Activated CD8-positive, alpha-beta T cell treated with anti-CD3 and anti-CD28 coated beads, Interleukin-2, amount 10 ng/mL, durations not matched to agents 7 days and 5 days (primary cell): ENCODE measurements at places on chromosomes 1 and 21. TPM values are rescaled to one million over a fixed set of nuclear protein-coding genes. Genes with fewer than 3 reads are reported as not detected.
A peak's percentile ranks its signal among the peaks of the same experiment; 100 is the strongest.

- H3K4me3 ChIP-seq, result peak overlapping the region; percentile 95
- peaks cover 26% of the 10 kb centered on the region for H3K4me1 ChIP-seq
- H3K27me3 ChIP-seq, result no peaks in the 10 kb centered on the region
- peaks cover 30% of the 10 kb centered on the region for H3K36me3 ChIP-seq
- DNase-seq, result peak; percentile 59
- H3K27ac ChIP-seq, result peak overlapping the region; percentile 90
These were observed 376 bp downstream of the SF3A3 start for GRCh38 chr1:37989361-37989930.

DNA sequence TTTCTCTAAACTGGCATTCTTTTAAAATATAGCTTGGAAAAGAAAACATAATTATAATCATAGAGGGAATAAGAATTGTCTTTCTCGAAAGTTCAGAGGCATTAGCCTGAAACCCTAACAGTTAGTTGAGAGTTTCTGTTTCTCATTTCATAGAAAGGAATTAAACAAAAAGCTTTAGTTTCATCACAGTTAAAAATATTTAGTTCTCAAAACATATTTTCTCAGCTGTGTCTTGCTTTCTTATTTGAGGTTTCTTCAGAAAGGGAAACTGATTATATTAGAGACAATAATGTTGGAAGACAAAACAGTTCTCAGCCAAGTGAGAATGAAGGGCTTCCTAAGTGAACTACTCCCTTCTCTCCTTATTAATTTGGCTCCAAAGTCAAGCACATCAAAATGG lies 75.4 kb upstream of the C1orf105 start:
- H3K27me3 ChIP-seq, result no peaks in the 10 kb centered on the region
- H3K4me1 ChIP-seq, result peaks cover 18% of the 10 kb centered on the region
- DNase-seq, result no peak

The CENPF gene
- total RNA-seq, result 180 TPM

GRCh38 chr21:43882952-43883545 lies 18.0 kb downstream of the AGPAT3 start:
- no peak overlapping the region for H3K4me3 ChIP-seq
- no peaks in the 10 kb centered on the region for H3K27me3 ChIP-seq
- H3K4me1 ChIP-seq, result peaks cover 55% of the 10 kb centered on the region
- no peak for DNase-seq
- no peak overlapping the region for H3K27ac ChIP-seq

DNA sequence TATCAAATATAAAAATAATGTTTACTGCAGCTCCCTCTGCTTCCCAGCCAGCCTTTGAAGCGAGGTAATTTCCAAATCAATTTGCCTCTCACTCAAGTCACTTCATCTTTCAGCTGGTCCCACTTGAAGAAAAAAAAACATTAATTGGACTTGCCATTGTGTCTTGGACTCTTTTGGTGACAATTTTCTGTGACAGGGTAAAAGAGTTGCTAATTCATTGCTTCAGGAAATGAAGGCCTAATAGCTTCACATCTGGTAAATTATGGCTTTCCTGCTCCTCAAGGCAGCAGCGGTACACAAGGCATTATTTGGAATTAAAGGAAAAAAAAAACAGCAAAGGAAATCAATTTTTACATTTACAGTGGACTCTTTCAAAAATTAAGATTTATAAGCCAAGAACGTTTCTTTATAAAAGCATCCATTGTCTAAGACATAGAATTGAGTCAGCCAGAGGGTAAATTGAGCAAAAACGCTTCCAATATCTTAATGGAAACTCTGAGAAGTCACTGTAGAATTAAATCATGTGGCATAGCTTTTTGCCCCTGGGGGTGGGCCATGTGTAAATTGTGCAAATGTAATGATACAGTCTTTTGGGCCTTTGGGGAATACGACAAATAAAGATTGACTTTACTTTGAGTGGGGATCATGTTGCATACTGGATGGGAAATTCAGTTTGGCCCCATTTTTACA lies 102.5 kb downstream of the LYPLAL1 start:
- H3K4me1 ChIP-seq, result no peaks in the 10 kb centered on the region
- H3K27ac ChIP-seq, result no peak overlapping the region
- no peak overlapping the region for H3K4me3 ChIP-seq

DNA sequence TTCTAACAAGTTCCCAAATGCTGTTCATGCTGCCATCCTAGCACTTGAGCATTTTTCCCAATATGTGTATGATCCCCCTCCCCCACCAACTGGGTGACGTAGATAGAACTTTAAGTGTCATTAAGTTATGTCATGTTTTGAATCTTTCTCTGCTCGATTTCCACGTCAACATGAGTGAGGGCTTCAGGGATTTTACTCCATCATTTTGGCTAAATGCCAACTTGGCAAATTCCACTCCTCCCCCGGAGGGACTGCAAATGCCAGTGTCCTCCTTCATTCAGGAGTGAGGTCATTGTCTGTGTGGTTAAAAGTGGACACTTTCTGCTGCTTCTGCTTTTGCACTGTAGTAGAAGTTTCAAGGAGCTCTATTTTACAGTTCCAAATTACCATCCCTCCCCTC lies 201.7 kb downstream of the FGGY start:
- H3K27me3 ChIP-seq, result no peaks in the 10 kb centered on the region
- peak; percentile 4 for DNase-seq
- H3K4me1 ChIP-seq, result peaks cover 8% of the 10 kb centered on the region
- H3K4me3 ChIP-seq, result no peak overlapping the region

The CD1B gene
- not detected for total RNA-seq

The NUP210L gene
- total RNA-seq, result 0.13 TPM

The SLFNL1 gene
- total RNA-seq, result 0.29 TPM

- no peak for DNase-seq
- no peak overlapping the region for H3K27ac ChIP-seq
- no peak overlapping the region for H3K4me3 ChIP-seq
- H3K4me1 ChIP-seq, result no peaks in the 10 kb centered on the region
- H3K27me3 ChIP-seq, result peaks cover 9% of the 10 kb centered on the region
These were observed 228.5 kb downstream of the RHOU start for GRCh38 chr1:228963795-228964177.

- no peak overlapping the region for H3K27ac ChIP-seq
- no peak overlapping the region for H3K4me3 ChIP-seq
- H3K27me3 ChIP-seq, result peaks cover 27% of the 10 kb centered on the region
- no peaks in the 10 kb centered on the region for H3K36me3 ChIP-seq
- no peaks in the 10 kb centered on the region for H3K4me1 ChIP-seq
These were observed 168.7 kb downstream of the RRAGC start for GRCh38 chr1:38690790-38691449.

GRCh38 chr1:185526344-185527307 lies 207.6 kb upstream of the HMCN1 start:
- no peak overlapping the region for H3K27ac ChIP-seq
- no peak for DNase-seq
- no peaks in the 10 kb centered on the region for H3K27me3 ChIP-seq
- H3K4me3 ChIP-seq, result no peak overlapping the region
- H3K36me3 ChIP-seq, result peaks cover 7% of the 10 kb centered on the region
- H3K4me1 ChIP-seq, result peaks cover 13% of the 10 kb centered on the region

DNA sequence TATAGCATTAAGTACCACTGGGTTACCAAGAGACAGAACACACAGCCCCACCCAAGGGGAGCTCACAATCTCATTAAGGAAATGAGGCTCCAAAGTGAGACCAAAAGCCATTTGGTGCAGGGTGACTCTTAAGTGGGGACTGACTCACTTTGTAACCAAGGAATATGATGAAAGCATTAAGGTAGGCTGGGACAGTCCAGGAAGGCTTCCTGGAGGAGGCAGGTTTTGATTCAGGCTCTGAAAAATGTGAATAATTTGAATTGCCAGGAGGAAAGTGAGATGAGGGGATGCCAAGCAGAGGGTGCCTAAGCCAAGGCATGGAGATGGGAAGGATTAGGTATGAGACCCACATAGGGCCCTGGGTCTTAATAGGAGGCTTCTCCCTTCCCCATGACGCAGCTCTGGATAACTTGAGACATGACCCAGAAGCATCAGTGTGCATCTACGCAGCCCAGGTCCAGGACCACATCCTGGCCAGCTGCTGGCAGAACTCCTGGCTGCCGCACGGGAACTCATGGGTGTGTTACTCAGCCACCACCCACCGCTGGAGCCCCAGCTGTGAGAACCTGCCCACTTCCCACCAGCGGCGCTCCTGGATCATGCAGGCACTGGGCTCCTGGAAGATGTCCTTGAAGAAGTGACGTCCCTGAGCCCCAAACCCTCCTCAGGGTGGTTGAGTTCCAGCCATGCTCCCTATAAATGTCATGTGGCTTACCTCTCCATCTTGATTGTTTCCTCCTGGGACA lies 5.9 kb upstream of the TTC4 start:
- peaks cover 6% of the 10 kb centered on the region for H3K27me3 ChIP-seq
- H3K27ac ChIP-seq, result no peak overlapping the region
- no peak overlapping the region for H3K4me3 ChIP-seq
- no peaks in the 10 kb centered on the region for H3K4me1 ChIP-seq
- no peak for DNase-seq
- H3K36me3 ChIP-seq, result no peaks in the 10 kb centered on the region

The UTP11 gene
- total RNA-seq, result 39.0 TPM

The PEAR1 gene
- total RNA-seq, result 0.21 TPM

GRCh38 chr21:15486460-15487195 lies 243.2 kb upstream of the USP25 start:
- no peak overlapping the region for H3K4me3 ChIP-seq
- DNase-seq, result no peak
- H3K27ac ChIP-seq, result no peak overlapping the region
- H3K36me3 ChIP-seq, result no peaks in the 10 kb centered on the region
